ENCODE measurements at places on chromosomes 3 and 15.
A peak's percentile ranks its signal among the peaks of the same experiment; 100 is the strongest.

DNA sequence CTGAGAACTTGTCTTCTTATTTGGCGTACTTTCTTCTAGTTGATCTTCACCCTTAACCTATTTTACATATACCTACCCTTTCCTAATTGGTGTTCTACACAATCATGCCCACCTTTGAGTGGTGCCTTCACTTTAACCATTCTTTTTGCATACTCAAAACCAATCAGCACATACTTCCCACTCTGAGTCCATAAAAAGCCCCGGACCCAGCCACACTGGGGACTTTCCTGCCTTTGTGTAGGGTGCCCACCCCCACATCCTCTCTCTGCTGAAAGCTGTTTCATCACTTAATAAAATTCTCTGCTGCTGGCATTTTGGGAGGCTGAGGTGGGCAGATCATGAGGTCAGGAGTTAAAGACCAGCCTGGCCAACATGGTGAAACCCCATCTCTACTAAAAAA, 15.9 kb upstream of the CHST2 start:
- no peak for DNase-seq

DNA sequence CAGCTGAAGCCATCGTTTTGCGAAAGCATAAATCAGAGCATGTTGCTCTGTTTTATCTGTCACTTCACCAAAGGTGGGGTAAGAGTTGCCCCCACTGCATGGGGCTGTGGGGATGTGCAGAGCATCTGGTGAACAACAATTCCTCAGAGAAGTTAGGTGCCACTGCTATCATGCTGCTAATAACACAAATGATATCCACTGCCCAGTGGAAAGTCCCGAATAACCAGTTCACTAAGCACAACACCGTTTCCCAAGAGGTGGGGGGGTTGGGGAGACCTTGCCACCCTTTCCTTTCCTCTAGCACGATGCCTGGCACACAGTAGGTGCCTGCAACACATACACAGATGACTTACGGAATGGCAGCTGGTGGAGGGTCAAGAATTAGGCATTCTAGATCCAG, 38.6 kb downstream of the FAM3D start:
- no peak for DNase-seq

DNA sequence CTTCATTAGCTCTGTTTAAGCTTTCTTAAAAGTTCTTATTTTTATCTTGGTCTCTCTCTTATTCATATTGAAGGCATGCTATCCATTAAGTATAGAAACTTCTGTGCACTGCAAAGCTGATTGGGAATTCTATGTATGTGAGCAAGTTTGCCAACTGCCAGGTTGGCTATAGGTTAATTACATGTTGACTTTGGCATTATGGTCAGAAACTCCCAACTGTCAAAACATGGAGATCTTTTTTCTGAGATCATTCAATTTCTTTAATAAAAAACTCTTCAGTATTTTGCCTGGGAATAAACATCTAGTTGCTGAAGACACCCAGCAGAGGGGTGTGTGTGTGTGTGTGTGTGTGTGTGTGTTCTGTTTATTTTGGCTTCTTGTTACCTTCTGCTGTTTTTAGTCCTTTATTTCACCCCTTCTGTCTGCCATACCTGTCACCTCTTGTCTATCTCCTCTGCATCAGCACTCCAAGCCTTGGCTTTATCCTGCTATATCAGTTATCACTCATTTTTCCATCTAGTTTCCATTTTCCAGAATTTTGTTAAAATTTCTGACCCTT, 1.3 kb upstream of the ARL14 start:
- no peak for DNase-seq

GRCh38 chr15:95196176-95196915, 965.0 kb downstream of the MCTP2 start:
- no peak for DNase-seq

- DNase-seq, result no peak
These were observed 3.6 kb upstream of the SH2D7 start for GRCh38 chr15:78088773-78089080.

GRCh38 chr3:128341659-128342395, 124.9 kb downstream of the DNAJB8 start:
- DNase-seq, result no peak

DNA sequence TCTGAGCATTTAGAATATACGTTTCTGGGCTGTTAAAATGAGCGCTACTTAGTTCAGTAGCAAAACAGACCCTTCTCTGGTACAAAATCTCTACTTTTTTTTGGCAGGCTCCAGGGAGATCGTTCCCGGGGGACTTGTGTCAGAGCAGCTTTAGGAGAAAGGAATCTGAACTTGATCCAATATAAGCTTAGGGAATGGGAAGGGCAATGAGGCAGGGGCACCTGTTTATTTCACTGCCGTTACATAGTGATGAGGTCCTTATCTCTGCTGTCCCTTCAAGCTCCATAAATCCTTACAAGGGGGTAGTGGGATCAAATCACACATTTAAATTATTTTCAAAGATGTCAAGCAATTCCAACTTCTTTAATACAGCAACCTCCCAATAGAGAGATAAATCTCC, 128.7 kb upstream of the BNIP2 start:
- no peak for DNase-seq

DNA sequence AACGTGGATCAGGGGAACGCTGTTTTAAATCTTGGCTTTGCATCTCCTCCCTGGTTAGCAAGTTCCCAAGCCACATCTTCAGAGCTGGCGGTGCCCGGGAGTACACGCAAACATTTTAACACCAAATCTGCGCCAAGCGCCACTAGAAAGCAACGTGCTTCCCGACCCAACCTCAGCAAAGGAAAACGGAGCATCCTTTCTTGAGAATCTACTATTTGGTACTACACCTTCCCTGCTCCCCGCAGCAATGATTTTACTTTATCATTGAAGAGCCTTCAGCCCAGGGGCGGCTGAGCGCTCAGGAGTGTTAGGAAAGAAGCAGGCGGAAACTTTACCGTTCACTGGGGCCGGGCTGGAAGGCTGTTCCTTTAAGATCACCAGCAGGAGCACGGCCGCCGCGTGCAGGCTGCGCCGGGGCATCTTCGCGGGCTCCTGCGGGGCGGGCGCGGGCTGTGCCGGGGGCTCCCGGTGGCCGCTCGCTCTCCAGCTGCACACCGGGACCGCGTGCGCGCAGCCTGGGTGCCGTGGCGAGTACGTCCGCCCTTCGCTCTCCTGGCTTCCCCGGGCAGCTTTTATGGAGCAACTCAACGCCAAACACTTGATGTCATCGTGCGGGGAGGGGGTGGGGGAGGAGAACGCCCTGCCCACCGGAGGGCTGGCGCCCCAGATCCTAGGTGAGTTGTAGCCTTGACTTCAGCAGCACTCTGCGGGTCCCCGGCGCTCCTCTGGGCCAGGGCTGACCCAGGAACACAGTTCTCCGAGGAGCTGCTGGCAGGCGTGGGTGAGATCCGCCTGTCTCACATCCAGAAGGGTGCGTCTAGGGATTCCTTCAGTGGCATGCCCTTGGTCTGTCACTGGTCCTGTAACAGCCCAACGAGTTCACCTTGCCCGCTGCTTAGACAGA, at the start of gene CA12:
Gene CA12, minus strand, starts transcription at position 546 of the 904 bp plus-strand sequence. Its CDS starts 126 bp downstream, at position 420.
- DNase-seq, result no peak

GRCh38 chr3:69353088-69353478, 32.8 kb downstream of the FRMD4B start:
- DNase-seq, result no peak

DNA sequence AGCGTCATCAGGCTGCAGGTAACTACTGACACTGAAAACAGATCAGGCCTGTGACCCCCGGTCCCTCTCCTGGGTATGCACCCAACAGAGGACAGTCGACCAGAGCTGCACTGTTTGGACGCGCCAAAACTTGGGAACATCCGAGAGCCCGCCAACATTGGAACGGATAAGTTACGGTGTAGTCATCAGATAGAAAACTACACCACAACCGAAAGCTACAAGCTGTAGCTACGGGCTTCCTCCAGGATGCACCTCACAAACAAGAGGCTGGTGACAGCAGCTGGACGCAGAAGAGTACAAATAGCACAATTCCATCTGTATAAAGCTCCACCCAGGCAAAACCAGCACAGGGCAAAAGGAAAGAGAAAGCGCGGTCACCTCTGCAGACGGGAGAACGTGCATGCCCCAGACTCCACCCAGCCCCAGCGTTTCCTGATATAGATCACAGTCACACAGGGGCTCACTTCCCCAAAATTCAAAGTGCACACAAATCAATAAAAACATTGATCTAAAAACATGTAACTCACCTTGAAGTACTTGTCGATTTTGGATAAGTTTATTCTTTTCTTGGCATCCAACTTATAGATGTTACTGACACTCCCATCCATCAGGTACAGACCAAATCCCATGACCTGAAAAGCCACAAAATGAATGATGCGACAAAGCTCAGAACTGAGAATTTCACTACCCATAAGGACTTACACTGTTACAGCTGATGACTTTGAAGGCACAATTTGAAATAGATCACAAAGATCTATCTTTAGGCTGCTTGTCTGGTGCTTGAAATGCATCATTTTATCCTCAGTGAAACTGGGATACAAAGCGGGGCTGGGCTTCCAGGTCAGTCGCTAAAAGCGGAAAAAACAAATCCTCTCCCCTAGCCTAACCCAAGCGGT, 43.3 kb downstream of the CYFIP1 start:
- no peak for DNase-seq

DNA sequence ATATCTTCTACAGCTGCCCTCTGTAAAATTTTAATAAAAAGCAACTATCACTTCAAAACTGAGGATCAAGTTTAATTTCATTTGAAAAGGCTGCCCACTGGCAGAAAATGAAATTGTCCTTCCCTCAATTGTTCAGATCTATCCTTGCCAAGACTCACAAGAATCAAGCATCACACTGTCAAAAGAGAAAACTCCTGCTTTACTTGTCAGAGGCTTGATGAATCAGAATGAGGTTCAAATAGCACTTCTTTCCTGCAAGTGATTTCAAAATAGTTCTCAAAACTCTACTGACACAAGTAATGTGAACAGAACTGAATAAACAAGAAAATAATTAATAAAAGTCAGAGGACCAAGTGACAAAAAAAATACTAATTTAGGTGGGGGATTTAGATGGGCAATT, 70.6 kb downstream of the GOLIM4 start:
- DNase-seq, result no peak

- DNase-seq, result no peak
These were observed 194.2 kb downstream of the EBLN2 start for GRCh38 chr3:73255609-73256029.

- no peak for DNase-seq
These were observed 355.4 kb downstream of the FGF12 start for GRCh38 chr3:192371870-192372400.

DNA sequence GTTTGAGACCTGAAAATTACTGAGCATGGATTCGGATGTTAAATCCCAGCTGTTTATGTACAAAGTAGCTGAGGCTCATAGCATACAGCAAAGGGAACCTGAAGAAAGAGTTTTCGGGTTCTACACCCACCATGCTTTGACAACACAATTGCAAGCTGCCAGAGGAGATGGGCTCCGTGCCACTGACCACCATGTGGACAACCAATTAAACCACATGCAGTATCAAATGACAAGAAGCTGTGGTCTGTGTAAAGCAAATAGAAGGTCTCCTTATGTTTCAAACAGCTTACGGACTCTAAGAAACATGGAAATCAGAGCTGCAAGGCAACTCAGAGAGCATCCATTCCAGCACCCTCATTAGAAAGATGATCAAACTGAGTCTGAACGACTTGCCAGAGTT, 12.9 kb downstream of the GABRB3 start:
- DNase-seq, result no peak

- peak; percentile 21 for DNase-seq
These were observed at the start of gene KCNH8 for GRCh38 chr3:19147905-19148767. Gene KCNH8 (plus strand): TSS chr3:19148510. CDS start chr3:19148720, 210 bp downstream.

GRCh38 chr3:32607522-32607921, 36.9 kb upstream of the DYNC1LI1 start:
- DNase-seq, result no peak

- no peak for DNase-seq
These were observed 191.6 kb downstream of the GREM1 start for GRCh38 chr15:32909431-32909830.

DNA sequence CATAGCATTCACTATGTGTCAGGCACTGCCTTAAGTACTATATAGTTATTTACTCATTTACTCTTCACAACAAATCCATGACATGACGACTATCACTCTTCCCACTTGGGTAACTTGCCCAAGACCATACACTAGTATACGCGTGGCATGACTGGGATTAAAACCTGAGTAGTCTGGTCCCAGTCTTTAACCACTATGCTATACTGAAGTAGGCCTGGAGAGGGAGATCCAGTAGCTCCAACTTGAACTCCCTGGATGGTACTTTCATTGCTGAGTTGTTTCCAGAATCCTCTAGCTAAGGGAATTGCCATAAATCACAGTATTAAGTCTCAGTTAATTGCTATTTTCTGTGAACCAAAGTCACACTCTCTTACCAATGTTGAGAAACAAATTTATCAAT, 116.2 kb upstream of the LSAMP start:
- DNase-seq, result no peak

- no peak for DNase-seq
These were observed 26.3 kb downstream of the ALS2CL start for GRCh38 chr3:46667061-46667621.
